ENCODE measurements at places on chromosomes 6 and 20. TPM values are rescaled to one million over a fixed set of nuclear protein-coding genes. Genes with fewer than 3 reads are reported as not detected.

The KHDC1 gene
- total RNA-seq, result 4.0 TPM

The HTR1E gene
- total RNA-seq, result not detected

The SLC22A16 gene
- total RNA-seq, result not detected

The SH3BGRL2 gene
- 0.12 TPM for total RNA-seq

The B3GALT4 gene
- 6.7 TPM for total RNA-seq

The ABHD16B gene
- not detected for total RNA-seq

The HLA-DMA gene
- total RNA-seq, result 10.2 TPM

GRCh38 chr6:137933696-137934095 lies 66.6 kb downstream of the TNFAIP3 start:
- H3K4me3 ChIP-seq, result no peak overlapping the region
- H3K36me3 ChIP-seq, result peaks cover 11% of the 10 kb centered on the region
- DNase-seq, result no peak

DNA sequence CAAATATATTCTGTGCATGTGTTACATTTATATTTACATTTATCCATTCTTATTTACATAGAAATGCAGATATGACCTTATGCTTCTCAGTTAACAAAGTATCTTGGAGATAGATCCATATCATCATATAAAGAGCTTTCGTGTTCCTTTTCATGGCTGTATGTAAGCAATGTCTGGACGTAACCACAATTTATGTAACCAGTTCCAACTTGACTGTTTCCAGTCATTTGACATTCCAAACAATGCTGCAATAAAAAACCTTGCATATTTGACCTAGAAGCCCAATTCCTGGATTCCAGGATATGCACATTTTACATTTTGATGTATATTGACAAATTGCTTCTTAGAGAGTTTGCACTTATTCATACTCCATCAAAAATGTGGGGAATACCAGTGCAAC lies 113.7 kb upstream of the F13A1 start:
- no peak overlapping the region for H3K4me3 ChIP-seq
- no peaks in the 10 kb centered on the region for H3K4me1 ChIP-seq
- peaks cover 7% of the 10 kb centered on the region for H3K27me3 ChIP-seq

DNA sequence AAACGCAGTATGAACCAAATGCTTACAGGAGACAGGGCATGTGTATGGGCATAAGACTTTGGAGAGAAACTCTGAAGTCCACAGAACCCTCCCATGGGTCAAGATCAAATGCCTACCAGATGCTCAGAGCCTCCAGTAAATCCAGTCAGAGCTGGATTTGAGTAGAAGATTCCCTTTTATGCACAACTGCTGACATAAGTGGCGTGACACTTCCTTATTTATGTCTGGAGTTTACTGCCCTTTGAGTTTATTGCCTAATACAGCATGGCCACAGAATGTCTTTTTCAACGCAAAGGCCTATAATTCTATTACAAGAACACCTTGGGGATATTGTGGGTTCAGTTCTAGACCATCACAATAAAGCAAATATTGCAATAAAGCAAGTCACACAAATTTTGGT lies 220.0 kb upstream of the FOXQ1 start:
- H3K4me3 ChIP-seq, result no peak overlapping the region
- H3K36me3 ChIP-seq, result no peaks in the 10 kb centered on the region
- DNase-seq, result no peak
- peaks cover 7% of the 10 kb centered on the region for H3K27me3 ChIP-seq
- H3K4me1 ChIP-seq, result no peaks in the 10 kb centered on the region
- no peak overlapping the region for H3K27ac ChIP-seq

- H3K4me3 ChIP-seq, result no peak overlapping the region
- H3K27ac ChIP-seq, result no peak overlapping the region
- peaks cover 16% of the 10 kb centered on the region for H3K27me3 ChIP-seq
- no peaks in the 10 kb centered on the region for H3K36me3 ChIP-seq
Measured at GRCh38 chr6:70376628-70377027, 36.7 kb upstream of the FAM135A start.

DNA sequence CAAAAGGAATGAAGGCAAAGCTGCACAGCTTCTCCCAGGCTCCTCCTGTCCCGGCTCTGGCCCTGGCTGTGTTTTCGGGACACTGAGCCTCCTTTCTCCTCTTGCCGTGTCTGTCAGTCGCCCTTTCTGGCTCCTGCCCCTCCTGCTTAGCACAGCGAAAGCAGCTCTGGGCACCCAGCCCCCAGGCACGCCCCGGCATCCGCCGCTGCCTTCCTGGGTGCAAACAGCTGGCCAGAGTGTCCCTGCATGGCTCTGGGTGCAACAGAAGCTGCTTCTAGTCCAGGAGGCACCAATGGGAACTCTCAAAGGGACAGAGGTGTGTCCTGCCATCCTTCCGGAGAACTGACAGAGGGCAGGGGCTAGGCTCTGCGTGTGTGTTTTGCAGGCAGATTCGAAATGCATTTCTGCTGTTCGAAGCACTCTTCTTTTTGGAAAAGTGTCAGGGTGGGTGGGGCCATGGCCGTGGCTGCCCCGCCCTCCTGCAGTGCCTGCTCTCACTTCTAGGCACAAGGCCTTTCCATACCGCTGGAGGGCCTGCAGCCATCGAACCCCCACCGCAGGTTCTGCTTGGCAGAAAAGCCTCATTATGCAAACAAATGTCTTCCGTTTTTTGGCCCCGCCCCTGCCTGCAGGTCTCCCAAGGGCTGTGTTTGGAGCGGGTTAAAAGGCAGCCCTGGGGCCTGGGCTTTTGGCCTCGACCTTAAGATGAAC lies 15.5 kb downstream of the COL9A3 start:
- DNase-seq, result no peak
- H3K4me3 ChIP-seq, result no peak overlapping the region
- peaks cover 3% of the 10 kb centered on the region for H3K27me3 ChIP-seq
- no peaks in the 10 kb centered on the region for H3K4me1 ChIP-seq

GRCh38 chr6:76465410-76465809 lies 392.9 kb upstream of the IMPG1 start:
- H3K36me3 ChIP-seq, result no peaks in the 10 kb centered on the region
- H3K27me3 ChIP-seq, result no peaks in the 10 kb centered on the region
- no peak overlapping the region for H3K4me3 ChIP-seq
- DNase-seq, result no peak
- no peaks in the 10 kb centered on the region for H3K4me1 ChIP-seq

- H3K4me1 ChIP-seq, result peaks cover 7% of the 10 kb centered on the region
- H3K27ac ChIP-seq, result no peak overlapping the region
- no peak overlapping the region for H3K4me3 ChIP-seq
Measured at GRCh38 chr6:113876695-113877094, 19.6 kb downstream of the MARCKS start.

GRCh38 chr6:7827142-7827541 lies 83.4 kb downstream of the TXNDC5 start:
- no peak for DNase-seq
- H3K27ac ChIP-seq, result no peak overlapping the region

DNA sequence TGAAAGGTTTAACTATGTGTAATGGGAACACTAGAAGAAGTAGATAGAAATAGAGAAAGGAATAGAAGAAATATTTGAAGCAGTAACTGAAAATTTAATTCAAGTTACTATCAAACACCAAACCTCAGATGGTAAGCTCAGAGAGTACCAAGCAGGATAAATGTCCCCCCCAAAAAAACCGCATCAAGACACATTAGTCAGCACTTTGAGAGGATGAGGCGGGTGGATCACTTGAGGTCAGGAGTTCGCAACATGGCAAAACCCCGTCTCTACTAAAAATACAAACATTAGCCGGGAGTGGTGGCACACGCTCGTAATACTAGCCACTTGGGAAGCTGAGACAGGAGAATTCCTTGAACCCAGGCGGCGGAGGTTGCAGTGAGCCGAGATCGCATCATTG lies 253.1 kb downstream of the C6orf118 start:
- H3K4me1 ChIP-seq, result no peaks in the 10 kb centered on the region
- H3K4me3 ChIP-seq, result no peak overlapping the region
- H3K36me3 ChIP-seq, result no peaks in the 10 kb centered on the region
- DNase-seq, result no peak
- H3K27ac ChIP-seq, result no peak overlapping the region

DNA sequence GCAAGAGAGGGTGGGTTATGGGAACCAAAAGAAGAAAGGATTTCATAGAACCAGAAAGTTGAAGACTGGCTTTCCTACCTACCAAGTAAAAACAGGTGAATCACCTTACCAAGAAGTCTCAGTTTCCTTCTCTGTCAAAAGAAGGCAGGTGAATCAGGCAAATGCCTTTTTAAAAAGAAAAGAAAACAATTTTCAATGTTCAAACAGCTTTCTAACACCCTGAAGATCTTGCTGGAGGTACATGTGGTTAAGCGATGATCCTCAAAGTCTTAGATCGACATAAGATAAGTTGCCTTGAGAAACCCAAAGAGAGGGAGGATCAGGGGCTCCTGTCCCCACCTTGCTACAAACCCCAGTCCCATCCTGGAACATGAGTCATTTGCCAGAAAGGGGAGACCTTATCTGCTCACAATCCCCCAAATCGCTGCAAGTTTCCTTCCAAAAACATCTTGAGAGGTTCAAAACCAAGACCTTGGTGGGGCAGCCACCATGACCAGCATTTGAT lies 71.6 kb downstream of the NFATC2 start:
- DNase-seq, result peak; percentile 53
- H3K36me3 ChIP-seq, result peaks cover 70% of the 10 kb centered on the region
- no peaks in the 10 kb centered on the region for H3K27me3 ChIP-seq
- H3K4me1 ChIP-seq, result peaks cover 52% of the 10 kb centered on the region
- no peak overlapping the region for H3K4me3 ChIP-seq

DNA sequence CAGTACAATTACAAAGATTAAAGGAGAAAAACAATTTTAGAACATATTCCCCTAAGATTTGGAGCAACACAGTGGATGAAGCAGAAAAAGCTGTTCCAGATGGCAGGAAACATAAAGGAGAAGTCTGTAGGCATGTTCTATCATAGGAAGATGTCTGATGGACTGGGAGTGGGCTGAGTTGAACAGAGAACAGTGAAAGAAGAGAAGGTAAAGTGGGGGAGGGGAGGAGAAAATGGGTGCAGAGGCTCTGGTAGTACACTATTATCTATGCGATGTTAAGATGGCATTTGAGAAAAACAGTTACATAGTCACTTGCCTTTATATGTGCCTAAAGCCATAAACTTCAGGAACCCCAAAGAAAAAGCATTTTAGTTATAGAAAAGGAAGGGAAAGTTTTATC lies 4.2 kb upstream of the PHIP start:
- H3K4me1 ChIP-seq, result peaks cover 10% of the 10 kb centered on the region
- H3K27me3 ChIP-seq, result peaks cover 11% of the 10 kb centered on the region
- no peak for DNase-seq
- H3K4me3 ChIP-seq, result no peak overlapping the region
- H3K27ac ChIP-seq, result no peak overlapping the region

DNA sequence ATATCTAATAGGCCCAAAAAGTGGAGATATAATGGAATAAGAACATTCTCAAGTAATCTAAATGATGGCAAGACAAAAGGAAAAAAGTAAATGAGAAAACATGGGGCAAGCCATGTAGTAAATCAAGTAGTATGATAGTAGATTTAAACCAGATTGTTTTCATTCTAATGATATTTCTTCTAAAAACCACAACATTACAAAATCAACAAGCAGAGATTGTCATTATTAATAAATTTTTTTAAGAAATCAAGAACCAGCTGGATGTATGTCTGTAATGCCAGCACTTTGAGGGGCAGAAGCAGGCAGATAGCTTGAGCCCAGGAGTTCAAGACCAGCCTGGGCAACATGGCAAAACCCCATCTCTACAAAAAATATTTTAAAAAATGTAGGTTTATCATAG lies 155.0 kb downstream of the RNGTT start:
- H3K27me3 ChIP-seq, result no peaks in the 10 kb centered on the region
- no peak for DNase-seq
- no peak overlapping the region for H3K27ac ChIP-seq
- H3K4me1 ChIP-seq, result peaks cover 5% of the 10 kb centered on the region
- H3K4me3 ChIP-seq, result no peak overlapping the region
- H3K36me3 ChIP-seq, result peaks cover 32% of the 10 kb centered on the region

DNA sequence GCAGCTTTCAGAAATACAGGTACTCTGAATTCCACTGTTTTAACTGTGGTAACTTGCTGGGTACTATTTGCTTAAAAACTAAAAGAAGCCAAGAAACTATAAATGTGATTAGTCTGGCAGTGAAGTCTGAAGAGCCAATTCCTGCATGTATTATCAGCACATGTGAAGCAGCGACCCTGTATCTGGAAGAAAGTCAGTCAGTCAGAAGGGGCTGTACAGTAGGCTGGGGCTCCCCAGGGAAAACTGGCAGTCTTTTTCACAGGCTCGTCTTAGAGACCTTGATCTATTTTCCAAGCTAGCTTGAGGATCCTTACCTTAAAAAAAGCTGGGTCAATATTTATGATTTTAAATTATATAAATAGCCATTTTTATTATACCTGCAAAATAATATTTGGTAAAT lies 104.9 kb downstream of the PDSS2 start:
- peaks cover 4% of the 10 kb centered on the region for H3K36me3 ChIP-seq
- H3K4me1 ChIP-seq, result no peaks in the 10 kb centered on the region
- H3K27me3 ChIP-seq, result no peaks in the 10 kb centered on the region
- no peak overlapping the region for H3K27ac ChIP-seq
- DNase-seq, result no peak

DNA sequence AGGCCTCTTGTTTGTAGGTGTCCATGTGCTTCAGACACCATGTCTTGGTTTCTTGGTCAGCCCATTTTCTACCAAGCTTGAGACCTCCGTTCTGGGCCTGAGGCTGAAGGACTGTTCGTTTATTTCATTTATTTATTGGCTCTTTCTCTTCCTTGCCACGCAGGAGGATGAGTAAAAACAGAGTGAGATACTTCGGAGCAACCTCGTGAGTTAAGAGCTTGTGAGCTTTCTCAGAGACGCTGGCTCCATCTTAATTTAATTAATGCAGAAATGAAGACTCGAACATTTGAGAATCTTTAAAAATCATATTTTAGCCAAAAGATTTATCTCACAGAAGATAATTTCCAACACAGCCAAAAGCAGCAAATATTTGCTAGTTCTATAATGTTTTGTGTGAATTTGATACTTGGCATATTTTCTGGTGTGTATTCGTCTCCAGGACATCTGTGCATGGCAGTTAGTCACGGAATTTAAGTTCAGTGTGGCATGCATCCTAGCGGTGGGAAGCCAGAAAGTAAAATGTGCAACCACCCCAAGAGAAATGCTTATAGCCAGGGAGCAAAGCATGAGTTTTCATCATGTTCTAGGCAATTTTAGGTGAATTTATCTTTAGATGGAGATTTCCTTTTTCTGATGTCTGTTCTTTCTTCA lies 76.0 kb downstream of the THBS2 start:
- H3K36me3 ChIP-seq, result no peaks in the 10 kb centered on the region
- H3K27me3 ChIP-seq, result peaks cover 7% of the 10 kb centered on the region
- no peaks in the 10 kb centered on the region for H3K4me1 ChIP-seq
- no peak for DNase-seq

DNA sequence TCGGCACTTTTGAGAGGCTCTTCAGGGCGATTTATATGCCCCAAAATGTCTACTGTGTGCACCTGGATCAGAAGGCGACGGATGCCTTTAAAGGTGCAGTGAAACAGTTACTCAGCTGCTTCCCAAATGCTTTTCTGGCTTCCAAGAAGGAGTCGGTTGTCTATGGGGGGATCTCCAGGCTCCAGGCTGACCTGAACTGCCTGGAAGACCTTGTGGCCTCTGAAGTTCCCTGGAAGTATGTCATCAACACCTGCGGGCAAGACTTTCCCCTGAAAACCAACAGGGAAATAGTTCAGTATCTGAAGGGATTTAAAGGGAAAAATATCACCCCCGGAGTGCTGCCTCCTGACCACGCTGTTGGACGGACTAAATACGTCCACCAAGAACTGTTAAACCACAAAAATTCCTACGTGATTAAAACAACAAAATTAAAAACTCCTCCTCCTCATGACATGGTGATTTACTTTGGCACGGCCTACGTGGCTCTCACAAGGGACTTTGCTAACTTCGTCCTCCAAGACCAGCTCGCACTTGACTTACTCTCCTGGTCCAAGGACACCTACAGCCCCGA lies 8.2 kb downstream of the GCNT2 start:
- no peaks in the 10 kb centered on the region for H3K27me3 ChIP-seq
- DNase-seq, result peak; percentile 15
- H3K27ac ChIP-seq, result peak overlapping the region; percentile 61
